ENCODE measurements at places on chromosomes 7 and 10.

- no peak for DNase-seq
These were observed 458.8 kb upstream of the ZMIZ1 start for GRCh38 chr10:78609976-78610375.

DNA sequence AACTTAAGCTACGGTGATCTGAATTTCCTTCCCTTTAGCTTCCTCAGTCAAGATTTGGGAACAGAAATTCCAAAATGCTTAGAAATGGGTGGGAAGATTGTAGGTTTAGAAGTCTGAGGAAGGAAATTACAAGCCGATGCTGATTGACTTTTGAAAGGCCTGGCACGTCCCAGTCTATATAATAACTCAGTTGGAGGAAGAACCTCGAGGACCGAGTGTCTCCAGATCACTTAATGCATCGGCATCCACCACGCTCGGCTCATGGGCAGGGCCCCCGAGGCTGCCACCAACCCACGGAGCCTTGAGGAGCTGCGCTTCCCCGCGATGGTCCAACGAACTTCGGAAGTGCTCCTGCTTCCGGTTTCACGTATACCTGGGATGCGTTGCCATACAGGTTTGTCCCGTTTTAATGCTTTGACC lies 10.4 kb upstream of the SP8 start:
- DNase-seq: no peak

- no peak for DNase-seq
These were observed 35.3 kb upstream of the EGR2 start for GRCh38 chr10:62851442-62851841.

DNA sequence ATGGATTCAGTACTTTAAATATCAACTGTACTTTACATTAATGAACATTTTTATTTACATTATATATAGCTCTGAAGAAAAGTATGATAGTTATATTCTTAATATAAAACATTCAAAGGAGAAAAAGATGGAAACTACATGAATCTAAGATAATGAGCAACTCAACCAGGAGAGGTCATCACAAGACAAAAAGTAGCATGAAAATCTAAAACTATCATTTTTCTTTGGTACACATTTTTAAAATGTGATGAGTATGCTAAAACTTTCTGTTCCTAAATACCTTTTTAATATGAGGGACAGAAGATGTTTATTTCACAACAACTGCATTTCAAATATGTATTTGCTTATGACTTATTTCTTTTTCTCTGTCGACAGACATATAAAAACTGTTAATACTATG lies 2.4 kb downstream of the CNTNAP2 start:
- no peak for DNase-seq
